Stimulated activated CD4-positive, alpha-beta T cell treated with anti-CD3 and anti-CD28 coated beads, Interleukin-4, amount 100 ng/mL, for 4 hours (primary cell): ENCODE measurements at places on chromosomes 3 and 15.

GRCh38 chr3:180683816-180684215 is 4.5 kb upstream of the CCDC39 start:
- DNase-seq = no peak

DNA sequence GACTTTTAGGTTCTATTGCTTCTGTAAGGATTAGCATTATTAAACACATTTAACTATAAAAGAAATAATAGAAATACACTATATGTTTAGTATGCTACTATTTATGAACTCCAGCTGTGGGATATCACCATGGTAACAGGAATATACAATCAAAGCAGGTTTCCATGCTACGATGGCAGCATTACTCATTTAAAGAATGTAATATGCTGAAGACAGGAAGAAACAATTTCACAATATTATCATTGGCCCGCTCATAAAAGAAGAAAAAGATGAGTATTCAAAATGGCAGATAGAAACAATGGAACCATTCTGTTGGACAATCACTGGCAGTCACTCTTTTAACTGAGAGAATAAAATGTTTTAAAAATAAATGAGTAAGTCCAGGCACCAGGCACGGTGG is 153.4 kb downstream of the CBLB start:
- DNase-seq = no peak

DNA sequence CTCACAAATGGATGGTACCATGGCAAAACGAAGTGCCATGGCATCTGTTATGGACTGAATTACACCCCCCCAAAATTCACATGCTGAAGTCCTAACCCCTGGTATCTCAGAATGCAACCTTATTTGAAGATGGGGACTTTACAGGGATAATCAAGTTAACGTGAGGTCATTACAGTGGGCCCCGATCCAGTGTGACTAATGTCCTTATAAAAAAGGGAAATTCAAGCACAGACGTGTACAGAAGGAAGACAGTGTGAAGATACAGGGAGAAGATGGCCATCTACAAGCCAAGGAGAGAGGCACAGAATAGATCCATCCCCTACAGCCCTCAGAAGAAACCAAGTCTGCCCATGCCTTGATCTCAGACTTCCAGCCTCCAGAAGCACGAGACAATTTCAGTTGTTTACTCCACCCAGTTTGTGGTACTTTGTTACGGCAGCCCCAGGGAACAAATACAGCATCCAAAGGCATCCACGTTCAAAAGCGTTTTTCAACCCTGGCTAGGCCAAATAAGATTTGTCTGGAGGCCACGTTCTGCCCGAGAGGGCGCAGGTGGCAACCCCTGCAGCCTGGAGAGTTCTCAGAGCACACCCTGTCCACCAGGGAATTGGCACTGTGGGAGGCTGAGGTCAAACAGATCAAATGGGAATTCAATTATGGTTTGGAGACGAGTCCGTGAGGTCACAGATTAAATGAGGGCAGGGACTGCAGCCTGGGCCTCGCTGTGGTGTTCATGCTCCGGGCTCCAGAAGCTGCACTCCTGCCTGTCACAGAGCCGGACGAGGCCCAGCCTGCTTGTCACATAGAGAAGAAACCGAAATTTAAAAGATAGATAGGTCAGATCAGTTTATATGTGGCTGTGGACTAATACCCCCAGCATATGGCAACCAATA is 494.8 kb downstream of the SHQ1 start:
- no peak for DNase-seq

DNA sequence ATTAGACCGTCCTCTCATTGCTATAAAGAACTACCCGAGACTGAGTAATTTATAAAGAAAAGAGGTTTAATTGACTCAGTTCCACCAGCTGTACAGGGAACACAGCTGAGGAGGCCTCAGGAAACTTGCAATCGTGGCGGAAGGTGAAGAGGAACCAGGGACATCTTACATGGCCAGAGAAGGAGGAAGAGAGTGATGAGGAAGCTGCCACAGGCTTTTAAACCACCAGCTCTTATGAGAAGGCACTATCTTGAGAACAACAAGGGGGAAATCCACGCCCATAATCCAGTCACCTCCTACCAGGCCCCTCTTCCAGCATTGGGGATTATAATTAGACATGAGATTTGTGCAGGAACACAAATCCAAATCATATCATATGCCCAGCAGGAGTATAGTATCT is 138.5 kb downstream of the ALCAM start:
- no peak for DNase-seq

DNA sequence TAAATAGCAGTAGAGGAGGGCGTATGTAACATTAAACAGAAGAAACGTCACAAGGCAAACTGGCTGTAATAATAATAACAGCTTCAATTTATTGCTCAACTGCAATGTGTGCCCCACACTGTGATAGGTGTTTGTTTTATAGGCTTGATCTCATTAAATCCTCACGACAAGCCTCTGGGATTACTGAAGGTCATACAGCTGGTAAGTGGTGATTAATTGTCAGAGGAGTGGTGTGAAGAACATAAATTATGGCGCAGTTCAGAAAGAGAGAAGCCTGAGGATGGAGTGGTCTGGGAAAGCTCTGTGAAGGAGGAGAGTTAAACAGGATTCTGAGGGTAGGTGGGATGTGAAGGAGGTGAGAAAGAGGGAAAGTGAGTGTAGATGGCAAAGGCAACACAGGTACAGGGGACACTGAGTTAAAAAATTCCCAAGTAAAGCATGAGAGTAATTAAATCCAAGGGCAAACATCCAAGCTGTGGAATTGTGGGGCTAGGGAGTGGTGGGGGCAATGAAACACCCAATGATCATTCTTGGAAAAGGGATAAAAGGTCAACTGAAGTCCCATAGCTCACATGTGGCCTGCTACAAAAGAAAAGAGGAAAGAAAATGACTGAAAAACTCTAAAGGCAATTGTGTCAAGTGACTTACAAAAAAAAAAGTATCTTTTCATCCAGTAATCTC is 16.5 kb upstream of the GLCE start:
- DNase-seq = no peak
